Posterior cingulate gyrus (tissue), 11 donors: ENCODE measurements at places on chromosomes 1 and 21.

DNA sequence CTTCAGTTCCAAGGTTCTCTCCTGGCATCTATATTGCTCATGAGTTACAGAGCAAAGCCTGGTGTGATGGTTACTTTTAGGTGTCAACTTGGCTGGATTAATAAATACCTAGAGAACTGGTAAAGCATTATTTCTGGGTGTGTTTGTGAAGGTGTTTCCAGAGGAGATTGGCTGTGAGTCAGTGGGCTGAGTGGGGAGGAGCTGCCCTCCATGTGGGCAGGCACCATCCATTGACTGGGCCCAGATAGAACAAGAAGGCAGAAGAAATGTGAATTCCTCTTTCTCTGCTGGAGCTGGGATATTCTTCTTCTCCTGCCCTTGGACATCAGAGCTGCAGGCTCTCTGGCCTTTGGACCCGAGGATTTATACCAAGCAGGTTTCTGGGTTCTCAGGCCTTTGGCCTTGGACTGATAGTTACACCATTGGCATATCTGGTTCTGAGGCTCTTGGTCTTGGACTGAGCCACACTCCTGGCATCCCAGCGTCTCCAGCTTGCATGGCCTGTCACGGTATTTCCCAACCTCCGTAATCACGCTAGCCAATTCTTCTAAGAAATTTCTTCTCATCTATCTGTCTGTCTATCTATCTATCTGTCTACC is 44.5 kb downstream of the B3GALT5 start:
- DNase-seq, result no peak

- DNase-seq, result no peak
Measured at GRCh38 chr1:156904187-156904959, 10.9 kb downstream of the PEAR1 start.

- no peak for DNase-seq
Measured at GRCh38 chr1:28129150-28129549, 40.7 kb upstream of the EYA3 start.

DNA sequence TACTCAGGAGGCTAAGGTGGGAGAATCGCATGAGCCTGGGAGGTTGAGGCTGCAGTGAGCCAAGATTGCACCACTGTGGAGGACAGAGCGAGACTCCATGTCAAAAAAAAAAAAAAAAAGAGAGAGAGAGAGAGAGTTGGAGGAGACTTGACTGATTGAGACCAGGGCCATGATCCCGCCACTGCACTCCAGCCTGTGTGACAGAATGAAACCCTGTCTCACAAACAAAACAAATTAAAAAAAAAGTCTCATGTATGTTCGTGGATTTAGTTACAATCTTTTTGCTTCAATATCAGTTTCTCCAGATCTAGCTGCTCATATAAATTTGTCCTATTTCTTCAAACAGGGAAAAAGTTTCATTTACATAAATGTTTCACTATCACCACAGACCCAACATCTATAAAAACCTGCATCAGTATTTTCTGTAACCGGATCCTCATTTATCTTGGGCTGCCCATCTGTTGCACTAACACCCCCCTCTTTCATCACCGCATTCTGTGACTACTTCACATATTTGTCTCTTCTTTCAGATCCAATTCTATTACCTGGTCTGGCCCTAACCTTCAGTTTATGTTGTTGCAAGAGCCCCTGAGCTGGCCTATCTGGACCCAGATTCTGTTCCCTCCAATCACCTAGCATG is 127.0 kb downstream of the GREM2 start:
- no peak for DNase-seq

DNA sequence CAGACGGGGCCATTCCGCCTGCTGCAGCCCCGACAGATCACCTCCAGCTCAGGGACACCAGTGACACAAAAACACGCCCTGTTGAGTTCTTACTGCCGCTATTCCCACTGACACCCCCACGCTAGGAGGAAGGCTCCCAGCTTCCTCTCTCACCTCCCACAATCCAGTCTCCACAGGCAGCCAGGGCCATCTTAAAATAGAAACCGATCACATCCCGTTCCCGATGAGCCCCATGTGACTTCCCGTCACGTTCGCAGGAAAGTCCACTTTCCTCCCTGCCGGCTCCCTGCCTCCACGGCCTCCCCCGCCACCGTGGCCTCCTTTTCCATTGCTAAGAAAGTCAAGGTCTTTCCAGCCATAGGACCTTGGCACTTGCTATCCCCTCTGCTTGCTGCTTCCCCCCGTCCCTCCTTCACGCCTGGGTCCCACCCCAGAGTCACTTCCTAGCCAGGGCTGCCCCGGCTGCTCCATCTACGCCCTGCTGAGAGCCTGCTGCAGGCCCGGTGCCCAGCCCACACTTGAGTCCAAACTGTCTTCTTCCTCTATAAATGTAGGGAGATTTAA is 24.0 kb upstream of the DDOST start:
- DNase-seq, result peak; percentile 90

DNA sequence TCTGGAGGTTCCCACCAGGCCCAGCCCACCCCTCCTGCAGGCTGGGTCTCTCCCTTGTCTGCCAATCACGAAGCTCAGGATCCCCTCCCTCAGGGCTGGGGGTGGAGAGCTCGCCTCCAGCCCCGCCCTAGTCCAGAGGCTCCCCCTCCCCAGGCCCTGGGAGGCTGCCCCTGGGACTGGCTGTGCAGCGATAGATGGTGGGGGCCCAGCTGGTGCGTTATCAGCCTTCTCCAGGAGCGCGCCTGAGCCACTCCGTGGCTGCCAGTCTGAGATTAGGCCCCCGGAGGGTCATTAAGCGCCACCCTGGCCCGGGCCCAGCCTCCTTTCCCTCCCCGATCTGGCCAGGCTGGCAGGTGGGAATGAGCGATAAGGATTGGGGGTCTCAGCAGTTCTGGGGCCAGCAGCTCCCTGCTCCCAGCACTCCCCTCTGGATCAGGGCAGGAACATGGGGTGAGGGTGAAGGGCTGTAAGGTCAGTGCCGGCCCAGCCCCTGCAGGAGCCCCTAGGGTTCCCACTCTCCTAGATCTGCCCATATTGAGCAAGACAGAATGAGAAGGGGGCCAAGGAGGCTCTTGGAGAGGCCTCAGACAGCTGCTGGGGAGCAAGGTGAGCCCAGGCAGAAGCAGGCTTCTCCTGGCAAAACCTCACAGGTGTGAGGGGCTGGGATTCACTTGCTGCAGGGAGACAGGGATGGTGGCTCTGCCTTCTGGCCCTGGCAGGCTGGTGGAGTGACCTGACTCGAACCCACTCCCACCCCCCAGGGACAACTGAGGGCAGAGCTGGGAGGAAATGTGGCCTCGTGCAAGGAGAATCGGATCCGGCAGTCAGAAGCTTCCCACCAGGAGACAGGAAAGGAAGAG is 8.5 kb downstream of the PDZK1IP1 start:
- DNase-seq, result no peak

- DNase-seq, result no peak
Measured at GRCh38 chr1:3677484-3677883, 25.2 kb downstream of the TP73 start.

DNA sequence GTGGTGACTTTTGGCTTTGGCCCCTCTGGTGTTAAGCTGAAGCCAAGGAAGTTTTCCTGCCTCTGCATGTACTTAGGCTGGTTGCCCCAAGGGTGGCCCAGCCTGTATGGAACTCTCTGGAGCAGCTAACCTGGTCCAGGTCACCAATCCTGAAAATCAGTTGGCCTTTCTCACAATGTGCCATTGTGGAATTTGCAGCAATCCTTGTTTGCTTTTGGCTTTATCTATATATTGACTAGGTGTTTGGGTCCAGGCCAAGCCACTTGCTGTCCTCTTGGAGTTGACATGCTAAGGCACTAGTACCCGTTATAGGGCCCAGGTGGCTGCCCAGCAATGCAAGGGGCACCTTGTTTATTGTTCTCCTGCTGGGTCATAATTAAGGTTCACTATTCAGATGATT is 124.6 kb downstream of the CAMTA1 start:
- DNase-seq, result no peak

GRCh38 chr1:182410620-182411273 is 10.3 kb upstream of the TEDDM1 start:
- DNase-seq, result no peak

DNA sequence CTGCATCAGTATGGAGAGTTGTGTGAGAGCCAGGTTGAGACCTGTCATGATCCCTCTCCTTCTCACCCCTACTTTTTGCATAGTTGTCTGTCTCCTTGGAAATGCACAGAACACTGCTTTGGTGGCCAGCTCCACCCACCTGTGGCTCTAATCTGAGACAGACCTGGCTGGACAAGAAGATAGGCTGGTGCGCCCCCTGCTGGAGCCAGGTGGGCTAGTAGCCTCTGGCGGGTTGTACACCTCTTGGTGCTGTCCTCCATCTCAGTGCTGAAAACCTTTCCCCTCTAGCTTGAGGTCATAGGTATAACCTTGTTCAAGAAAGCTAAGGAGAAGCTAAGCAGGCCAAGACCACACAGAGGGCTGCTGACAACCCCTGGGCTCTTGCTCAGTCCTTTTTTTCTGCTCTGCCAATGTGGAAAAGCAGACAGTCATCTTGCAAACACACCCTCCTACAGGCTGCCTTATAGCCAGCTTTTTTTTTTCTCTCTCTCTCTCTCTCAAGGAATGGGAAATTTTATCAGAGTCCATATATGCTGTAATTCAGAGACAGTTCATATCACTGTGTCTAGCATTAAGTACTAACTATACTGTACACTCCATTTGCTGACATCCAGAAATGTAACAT is 58.8 kb upstream of the SPATA6 start:
- DNase-seq, result peak; percentile 31

- no peak for DNase-seq
Measured at GRCh38 chr1:225555821-225556220, 97.1 kb downstream of the ENAH start.

- no peak for DNase-seq
Measured at GRCh38 chr1:184027826-184028695, 9.5 kb downstream of the COLGALT2 start.

DNA sequence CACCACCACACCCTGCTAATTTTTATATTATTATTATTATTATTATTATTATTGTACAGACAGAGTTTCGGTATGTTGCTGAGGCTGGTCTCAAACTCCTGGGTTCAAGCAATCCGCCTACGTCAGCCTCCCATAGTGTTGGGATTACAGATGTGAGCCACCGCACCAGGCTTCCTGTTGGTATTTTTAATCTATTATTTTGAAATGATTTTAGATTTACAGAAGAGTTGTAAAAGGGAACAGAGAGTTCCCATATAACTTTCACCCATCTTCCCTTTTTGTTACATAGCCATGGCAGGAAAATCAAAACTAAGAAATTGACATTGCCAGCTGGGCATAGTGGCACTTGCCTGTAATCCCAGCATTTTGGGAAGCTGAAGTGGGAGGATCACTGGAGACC is 42.9 kb upstream of the CITED4 start:
- no peak for DNase-seq

- DNase-seq, result peak; percentile 41
Measured at GRCh38 chr1:109239409-109240068, 9.8 kb upstream of the CELSR2 start.

- DNase-seq, result no peak
Measured at GRCh38 chr1:98406352-98407088, 255.0 kb upstream of the SNX7 start.

DNA sequence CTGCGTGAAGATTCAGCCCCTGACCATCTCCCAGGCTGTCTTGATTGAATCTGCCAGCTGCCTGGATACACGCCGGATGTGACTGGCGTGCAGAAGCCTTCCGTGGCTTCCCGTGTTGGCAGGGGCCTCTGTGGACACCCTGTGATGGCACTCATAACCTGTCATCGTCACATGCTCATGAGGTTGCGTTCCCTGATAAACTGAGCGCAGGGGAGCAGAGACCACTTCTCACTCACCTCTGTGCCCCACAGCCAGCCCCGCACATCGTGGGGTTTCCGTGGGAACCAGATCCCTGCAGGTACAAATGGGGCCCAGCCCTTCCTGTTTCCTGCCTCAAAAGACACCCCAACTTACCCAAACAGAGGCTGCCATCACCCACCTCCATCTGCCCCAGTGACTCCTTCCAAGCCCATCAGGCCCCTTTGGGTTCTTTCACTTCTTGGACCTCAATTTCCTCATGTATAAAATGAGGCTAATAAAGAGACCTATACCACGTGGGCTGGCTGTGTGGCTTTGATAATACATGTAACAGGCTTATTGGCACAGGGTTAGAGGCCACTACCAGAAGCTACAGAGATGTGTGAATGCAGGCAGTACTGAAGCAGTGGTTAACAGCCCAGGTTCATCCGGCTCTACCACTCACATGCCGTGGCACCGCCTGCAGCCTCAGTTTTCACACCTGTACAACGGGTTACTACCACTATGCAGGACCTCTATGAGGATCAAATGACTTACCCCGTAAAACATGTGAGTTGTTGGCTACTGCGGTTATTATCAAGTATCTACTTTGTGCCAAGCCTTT is 23.6 kb downstream of the HTR6 start:
- DNase-seq, result no peak

GRCh38 chr1:79128722-79129121 is 122.2 kb upstream of the ADGRL4 start:
- no peak for DNase-seq

DNA sequence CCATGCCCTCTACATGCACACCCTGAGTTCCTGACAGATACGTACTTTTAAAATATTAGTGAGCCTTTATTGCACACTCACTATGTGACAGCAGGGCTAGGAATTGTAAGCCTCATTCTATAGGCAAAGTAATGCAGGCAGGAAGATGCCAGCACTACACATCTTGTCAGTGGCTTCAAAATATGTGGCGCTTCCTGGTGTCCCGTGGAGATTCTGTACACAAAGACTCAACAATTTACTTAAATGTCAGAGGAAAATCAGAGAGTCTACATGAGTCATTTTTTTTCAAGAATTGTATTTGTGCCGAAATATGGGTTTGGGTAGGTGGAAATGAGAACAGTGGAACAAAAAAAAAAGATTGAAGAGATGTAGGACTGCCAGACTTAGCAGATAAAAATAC is 27.6 kb downstream of the RNASEL start:
- no peak for DNase-seq

DNA sequence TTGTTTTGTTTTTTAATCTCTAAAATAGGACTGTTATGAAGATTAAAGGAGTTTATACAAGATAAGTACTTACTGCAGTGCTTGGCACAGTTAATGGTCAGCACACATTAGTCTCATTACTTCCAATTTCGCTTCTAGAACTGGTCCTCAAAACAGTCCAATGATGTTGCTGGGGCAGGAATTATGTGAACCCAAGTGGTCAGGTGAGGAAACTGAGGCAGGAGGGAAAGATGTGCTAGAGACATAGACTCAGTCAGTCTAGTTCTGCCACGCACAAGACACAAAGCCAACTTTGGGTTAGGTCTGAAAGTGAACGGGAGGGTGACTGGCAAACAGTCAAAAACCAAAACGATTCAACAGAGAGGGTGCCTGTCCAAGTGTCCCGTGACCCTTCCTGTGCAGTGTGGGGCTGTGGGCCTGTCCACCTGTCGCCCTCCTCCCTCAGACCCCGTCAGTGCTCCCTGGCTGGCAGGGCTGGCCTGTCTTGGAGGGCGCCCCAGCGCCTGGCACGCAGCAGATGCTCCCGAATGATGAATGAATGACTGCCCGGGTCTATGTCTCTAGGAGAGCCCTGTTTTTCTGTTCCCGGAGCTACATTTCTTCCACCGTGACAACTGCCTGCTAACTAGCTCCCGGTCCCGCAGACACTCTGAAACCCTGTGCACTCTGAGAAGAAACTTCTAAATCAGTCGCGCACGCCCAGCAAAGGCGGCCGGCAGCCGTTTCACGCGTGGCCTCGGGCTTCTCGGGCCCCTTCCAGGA is 2.4 kb downstream of the LRP8 start:
- DNase-seq, result peak; percentile 77
